Thyroid gland (tissue), 4 donors: ENCODE measurements at places on chromosomes 1 and 21. TPM values are rescaled to one million over a fixed set of nuclear protein-coding genes. Genes with fewer than 3 reads are reported as not detected.

CFAP74 gene
- 0.13 TPM for total RNA-seq

GUK1 gene
- total RNA-seq: 239 TPM

DNA sequence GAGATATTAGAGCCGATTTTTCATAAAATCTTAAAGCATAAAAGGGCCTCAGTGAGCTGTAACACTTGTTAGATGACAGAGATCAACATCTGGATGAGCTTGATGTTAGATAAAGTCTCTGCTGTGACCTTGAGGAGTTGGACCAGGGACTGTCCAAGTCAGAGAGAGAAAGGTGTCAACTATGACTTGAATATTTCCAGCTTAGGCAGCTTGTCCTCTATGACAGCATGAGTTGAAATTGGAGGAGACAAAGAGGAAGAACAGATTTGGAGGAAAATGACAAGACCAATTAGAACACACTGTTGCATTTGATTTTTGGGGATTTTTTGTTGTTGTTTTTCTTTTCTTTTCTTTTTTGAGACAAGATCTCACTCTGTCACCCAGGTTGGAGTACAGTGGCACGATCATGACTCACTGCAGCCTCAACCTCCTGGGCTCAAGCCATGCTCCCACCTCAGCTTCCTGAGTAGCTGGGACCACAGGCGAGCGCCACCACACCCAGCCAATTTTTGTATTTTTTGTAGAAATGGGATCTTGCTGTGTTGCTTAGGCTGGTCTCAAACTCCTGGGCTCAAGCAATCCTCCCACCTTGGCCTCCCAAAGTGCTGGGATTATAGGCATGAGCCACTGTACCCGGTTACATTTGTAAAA lies 35.3 kb upstream of the CLIC4 start:
- no peak overlapping the region for H3K4me3 ChIP-seq
- no peaks in the 10 kb centered on the region for H3K27me3 ChIP-seq
- peaks cover 7% of the 10 kb centered on the region for H3K4me1 ChIP-seq

DNA sequence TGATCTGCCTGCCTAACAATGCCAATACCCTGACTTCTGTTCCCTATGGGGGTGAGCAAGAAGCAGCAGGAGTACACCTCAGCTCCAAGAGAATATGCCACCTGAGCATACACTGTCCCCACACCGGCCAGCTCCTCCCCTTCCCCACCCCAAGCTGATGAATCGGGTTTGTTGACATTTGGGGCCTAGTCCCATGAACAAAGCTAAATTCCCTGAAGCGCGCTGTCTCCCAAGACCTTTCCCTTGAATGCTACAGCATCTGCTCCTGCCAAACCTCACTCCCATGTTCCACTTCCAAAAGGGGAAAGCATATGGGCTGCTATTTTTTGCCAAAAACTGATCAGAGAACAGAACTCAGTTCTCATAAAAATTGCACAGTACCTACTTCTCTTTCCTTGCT lies 220.4 kb upstream of the CAMK1G start:
- no peaks in the 10 kb centered on the region for H3K36me3 ChIP-seq
- H3K4me1 ChIP-seq: no peaks in the 10 kb centered on the region
- DNase-seq: no peak
